ENCODE measurements at places on chromosomes 13 and 19.

DNA sequence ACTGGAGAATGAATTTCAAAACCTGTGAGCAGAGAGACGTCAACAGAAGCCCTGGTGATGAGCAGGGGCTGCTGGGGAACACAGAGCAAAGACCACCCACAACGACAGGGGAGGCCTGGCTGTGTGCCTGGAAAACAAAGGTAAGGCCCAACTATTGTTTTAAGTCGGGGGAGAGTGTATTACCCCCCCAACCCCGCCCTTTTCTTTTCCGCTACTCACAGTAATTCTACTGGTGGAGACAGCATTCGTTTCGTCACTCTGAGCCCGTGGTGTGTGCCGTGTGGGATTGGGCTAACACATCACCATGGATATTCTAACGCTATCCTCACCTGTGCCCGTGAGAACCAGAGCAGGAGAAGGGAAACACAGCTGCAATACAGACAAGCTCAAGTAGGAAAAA, 18.6 kb upstream of the ADPRHL1 start:
- no peak for DNase-seq

DNA sequence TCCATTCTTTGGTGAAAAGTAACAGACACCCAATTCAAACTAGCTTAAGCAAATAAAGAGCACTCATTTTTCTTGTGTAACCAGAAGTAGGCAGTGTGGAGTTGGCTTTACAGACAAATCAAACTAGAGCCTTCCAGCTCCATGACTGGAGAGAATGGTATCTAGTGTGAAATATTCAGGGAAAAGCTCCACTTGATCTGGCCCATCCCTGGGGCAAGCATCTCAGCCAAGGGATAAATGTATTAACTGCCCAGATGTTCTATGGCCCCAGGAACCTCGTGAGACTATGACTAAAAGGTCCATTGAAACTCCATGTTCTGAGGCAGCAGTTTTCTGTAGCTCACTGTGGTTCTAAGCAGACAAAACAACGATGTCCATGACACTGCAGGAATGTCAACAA, 49.9 kb downstream of the TBC1D4 start:
- no peak for DNase-seq

DNA sequence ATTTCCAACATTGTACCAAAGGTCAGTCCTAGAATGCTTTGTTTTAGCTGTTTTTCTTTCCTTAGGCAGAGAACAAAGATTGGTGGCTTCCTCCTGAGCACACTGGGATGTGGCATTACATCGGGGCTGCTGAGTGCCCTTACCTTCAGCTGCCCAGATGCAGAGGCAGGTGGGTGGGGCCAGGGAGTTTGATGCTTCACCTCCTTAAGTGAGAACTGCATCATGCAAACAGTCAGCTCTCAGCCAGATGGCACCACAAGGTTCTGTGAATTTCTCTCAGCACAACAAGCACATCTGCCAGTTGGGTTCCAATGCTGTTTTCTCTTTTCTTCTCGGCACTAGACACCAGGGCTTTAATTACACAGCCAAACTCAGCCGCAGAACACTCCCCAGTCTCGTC, 87.4 kb upstream of the UBL3 start:
- no peak for DNase-seq

DNA sequence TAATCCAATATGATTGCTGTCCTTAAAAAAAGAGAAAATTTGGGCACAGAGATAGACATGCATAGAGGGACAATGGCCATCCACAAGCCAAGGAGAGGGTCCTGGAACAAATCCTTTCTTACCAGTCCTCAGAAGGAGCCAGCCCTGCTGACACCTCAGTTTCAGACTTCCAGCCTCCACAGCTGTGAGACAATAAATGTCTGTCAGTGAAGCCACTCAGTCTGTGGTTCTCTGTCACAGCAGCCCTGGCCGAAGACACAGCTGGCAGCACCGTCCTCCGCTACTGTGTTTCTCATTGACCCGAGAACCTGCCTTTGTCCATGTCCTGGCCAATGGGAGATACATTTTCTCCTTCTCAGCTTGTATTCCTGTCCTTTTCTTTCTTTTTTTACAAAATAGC, 207.9 kb downstream of the TM9SF2 start:
- DNase-seq, result no peak
